ENCODE measurements at places on chromosomes 12 and 14. TPM values are rescaled to one million over a fixed set of nuclear protein-coding genes. Genes with fewer than 3 reads are reported as not detected.

The DCAF4 gene
- 21.9 TPM for polyA plus RNA-seq

The SPIC gene
- not detected for polyA plus RNA-seq

The KRT74 gene
- not detected for polyA plus RNA-seq

The KRT6C gene
- polyA plus RNA-seq: not detected

The RAB15 gene
- polyA plus RNA-seq: 28.0 TPM

GRCh38 chr12:112574896-112575558, 156.3 kb downstream of the PTPN11 start:
- DNase-seq: no peak

GRCh38 chr14:78637908-78638475, 467.8 kb downstream of the NRXN3 start:
- DNase-seq: no peak

DNA sequence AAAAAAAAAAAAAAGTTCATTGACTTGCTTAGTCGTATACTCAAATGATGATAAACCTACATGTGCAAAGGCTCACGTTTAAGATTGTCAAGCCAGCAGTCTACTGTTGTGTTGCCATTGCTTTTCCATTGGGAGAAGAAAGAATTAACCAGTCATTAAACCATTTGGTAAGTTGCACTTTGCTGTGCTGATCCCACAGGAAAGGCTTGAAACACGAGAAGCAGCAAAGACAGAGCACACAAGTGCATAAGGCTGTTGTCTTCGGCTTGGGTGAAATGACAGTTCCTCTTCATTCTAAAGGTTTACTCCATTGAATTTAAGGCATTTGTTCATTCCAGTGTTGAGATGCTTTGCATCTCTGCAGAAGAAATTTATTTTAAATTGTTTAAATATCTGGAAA, 50.1 kb downstream of the ZC3H14 start:
- no peak for DNase-seq

GRCh38 chr12:116015525-116015924, 262.0 kb downstream of the MED13L start:
- DNase-seq: no peak

- no peak for DNase-seq
Measured at GRCh38 chr12:131620946-131621681, 89.8 kb upstream of the SFSWAP start.
